ENCODE measurements at places on chromosomes 11 and 22. TPM values are rescaled to one million over a fixed set of nuclear protein-coding genes. Genes with fewer than 3 reads are reported as not detected.

- DNase-seq, result no peak
Observed at GRCh38 chr11:116445108-116446047, 327.4 kb downstream of the BUD13 start.

GRCh38 chr11:113833151-113833550 is 42.2 kb downstream of the USP28 start:
- no peak for DNase-seq

DNA sequence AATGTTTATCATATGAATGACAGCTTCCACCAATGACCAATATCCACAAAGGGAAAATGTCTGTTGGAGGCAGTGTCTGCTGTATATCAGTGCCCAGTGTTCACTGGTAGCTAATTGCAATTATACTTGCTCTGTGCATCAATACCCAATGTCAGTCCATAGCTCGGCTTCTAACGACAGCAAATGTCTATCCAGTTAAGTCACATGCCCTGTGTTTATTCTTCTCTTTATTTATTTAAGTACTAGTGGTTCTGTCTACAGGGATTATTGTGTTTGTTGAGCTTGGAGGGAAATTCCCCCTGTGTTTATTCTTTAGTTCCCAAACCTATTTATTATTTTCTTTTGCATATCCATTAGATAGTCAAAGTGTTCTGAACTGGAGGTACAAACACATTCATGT is 18.6 kb downstream of the TSKU start:
- DNase-seq, result no peak

- no peak for DNase-seq
Observed at GRCh38 chr11:14676068-14676467, 32.5 kb downstream of the PDE3B start.

DNA sequence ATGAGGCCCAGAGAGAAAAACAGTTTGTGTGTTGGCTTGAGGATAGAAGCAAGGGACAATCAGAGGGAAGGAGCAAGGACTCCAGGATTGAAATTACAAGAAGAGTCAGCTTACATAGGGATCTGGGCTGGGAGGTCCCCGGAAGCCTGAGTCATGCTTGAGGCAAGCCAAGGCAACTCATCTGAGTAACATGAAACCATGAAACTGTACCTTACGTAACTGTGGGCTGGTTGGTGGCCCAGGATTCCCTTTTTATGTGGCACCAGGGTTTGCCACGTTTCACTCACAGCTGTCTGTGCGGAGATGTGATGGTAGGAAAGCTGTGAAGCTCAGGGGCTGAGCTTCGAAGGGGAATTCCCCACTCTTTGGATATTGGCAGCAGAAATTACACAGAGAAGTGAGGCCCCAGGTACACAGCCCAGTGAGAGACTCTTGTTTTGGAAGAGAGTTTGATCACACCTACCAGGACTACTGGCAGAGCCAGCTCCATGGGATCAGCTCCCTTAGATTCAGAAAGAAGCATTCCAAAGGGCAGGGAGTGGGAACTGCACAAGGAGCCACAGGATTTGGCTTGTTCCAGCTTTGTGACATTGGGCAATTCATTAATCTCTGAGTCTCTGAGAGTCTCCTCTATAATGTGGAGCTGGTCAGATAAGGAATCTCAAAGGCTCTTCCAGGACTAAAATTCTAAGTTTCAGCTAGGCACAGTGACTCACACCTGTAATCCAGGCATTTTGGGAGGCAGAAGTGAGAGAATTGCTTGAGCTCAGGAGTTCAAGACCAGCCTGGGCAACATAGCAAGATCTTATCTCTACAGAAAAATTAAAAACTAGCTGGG is 7.8 kb downstream of the SLC5A1 start:
- DNase-seq, result peak; percentile 35

The SPTBN2 gene
- 0.82 TPM for total RNA-seq

GRCh38 chr22:38830026-38830844 is 13.6 kb downstream of the NPTXR start:
- no peak for DNase-seq

The BIRC3 gene
- 92.4 TPM for total RNA-seq

The LRP4 gene
- 0.13 TPM for total RNA-seq

GRCh38 chr11:94767701-94768601 is at the start of gene AMOTL1:
Gene AMOTL1 (plus strand): TSS chr11:94768356. CDS start chr11:94768512, 156 bp downstream.
- DNase-seq, result no peak

The RBFOX2 gene
- 6.5 TPM for total RNA-seq

The LIF gene
- total RNA-seq, result 226 TPM

DNA sequence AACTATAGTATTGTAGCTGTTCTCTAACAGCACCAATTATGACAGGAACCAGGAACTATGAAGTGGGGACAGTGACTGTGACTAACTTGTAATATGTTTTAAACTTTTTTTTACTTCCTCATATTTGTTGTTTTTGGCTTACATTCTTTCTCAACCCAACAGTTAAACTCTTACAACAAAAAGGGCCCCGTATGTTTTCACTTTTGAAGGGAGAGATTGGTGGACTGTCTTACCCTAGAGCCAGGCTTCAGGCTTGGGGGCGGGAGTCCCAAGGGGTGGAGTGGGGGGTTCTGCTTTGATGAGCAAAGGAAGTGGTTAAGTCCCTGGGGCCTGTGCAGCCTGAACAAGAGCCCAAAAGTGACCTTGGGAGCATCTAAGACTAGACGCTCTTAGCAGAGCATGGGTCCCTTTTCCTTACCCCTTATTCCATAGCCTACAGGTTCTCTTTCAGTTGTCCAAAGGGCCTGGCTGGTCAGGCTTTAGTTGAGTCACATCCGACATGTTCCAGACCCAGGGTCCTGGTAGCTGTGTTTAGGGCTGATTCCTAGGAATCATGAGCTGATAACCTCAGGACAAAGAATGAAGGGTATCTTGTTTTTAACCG is 38.8 kb downstream of the STIM1 start:
- DNase-seq, result no peak

- no peak for DNase-seq
Observed at GRCh38 chr11:18294862-18295261, 27.1 kb downstream of the HPS5 start.

DNA sequence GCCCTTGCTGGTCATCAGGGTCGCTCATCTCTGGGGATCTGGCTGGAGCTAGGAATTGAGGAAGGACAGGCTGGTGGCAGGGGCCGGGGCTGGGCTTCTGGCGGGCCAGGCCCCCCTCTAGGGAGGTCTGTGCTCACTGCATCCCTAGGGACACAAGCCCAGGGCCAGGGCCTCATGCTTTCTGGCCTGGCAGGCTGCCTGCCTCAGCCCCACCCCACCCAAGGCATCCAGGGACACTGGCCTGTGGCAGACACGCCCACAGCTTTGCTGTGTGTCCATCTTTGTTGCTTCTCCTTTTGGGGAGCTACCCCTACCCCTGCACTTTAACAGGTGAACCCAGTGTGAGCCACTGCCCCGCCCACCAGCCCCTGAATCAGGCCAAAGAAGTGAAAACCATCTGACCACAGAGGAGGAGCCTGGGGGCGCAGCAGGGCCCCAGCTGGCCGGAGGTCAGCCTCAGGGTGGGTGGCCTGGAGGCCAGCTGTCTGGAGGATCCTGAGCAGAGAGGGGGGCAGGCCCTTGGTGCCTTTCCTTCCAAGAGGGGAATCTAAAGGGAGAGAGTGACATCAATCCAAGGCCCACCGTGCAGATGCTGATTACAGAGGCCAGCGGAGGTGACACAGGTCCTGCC is 26.8 kb upstream of the CELSR1 start:
- no peak for DNase-seq

The PLEKHB1 gene
- total RNA-seq, result 3.1 TPM

The RASGRP2 gene
- 2.6 TPM for total RNA-seq

The OR56B1 gene
- not detected for total RNA-seq

DNA sequence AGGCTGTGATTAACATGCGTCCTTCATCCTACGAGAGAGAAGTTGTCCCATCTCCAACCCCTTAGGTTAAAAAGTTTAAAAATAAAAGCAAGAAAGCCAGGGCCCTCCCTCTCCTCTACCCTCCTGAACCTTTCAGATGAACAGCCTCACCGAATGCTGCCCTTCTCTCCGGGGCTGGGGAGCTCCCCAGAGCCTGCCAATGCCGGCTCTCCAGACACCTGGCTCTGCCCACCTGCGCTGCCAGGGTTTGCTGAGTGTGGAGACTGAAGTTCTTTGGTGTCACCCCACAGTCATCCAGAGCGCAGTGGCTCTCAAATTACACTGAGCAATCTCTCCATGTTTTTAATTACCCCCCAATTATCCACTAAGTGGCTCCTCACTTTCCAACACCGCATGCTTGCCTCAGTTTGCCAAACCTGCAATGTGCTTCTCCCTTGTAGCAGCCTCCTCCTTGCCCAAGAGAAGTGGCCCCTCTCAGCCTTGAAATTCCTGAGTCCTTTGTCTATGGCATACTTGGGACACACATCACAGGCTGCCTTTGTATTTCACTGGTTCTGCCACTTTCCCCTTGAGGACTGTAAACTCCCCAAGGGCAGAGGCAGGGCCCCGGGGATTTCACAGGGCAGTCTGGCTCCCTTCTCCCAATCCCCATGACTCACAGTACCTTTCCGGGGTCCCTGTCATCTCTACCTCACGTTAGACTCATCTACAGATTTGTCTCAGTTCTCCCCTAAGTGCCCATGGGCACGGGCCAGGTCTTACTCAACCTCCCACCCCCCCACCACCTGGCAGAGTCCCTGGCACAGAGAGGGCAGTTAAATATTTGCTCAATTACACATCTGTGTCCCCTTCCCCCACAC is 2.0 kb downstream of the MYH9 start:
- peak; percentile 76 for DNase-seq

DNA sequence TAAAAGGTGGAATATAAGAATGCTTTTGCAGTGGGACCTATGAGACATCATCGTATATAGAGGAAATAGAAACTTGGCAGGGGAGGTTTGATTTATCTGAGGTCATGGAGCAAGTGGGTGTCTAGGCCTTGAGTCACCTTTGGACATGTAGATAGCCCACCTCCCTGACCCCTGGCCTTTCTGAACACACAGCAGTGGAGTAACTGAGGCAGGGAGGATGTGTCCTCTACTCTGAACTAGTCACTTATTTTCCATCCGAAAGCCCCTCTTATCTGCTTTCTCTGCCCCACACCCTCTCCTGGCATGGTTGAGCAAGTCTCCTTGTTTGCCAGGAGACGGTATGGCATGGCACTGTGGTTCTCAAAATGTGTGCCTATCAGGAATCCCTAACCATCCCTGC is 7.9 kb downstream of the CD82 start:
- no peak for DNase-seq

The ST14 gene
- 0.30 TPM for total RNA-seq

GRCh38 chr22:42033263-42034181 is 34.9 kb downstream of the WBP2NL start:
- DNase-seq, result no peak

The KLHL35 gene
- 0.98 TPM for total RNA-seq

The KRTAP5-9 gene
- not detected for total RNA-seq

DNA sequence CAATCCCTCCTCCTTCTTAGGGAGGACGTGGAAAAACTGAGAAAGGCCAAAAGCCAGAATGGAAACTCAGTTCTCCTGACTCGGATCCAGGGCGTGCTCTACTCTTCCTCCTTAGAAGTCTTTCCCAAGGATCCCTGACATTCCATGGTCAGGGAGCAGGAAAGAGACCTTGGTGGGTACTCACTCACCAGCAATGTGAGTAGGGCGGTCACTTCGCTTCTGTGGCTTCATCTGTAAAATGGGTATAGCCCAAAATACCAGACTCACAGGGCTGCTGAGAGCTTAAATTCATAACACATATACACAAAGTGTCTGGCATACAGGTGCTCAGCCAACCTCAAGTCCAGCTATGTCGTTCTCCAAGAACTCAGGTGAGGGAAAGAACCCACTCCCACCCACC is 629 bp upstream of the KCTD17 start:
- no peak for DNase-seq

DNA sequence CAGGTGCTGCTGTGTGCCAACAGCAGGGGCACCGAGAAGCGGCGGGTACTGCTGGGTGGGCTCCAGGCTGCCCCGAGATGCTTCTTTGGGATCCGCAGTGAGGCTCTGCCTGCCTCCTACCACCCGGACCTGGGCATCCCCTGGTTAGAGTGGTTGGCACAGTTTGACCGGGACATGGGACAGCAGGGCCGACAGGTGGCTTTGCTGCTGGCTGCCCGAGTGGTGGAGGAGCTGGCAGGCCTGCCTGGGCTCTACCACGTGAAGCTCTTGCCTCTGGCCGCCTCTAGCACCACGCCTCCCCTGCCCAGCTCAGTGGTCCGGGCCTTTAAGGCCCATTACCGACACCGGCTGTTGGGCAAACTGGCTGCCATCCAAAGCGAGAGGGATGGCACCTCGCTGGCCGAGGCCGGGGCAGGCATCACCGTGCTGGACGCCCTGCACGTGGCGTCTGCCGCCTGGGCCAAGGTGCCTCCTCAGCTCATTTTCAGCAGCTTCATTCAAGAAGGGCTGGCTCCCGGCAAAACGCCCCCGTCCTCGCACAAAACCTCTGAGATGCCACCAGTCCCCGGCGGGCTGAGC is 1.9 kb downstream of the TIGD3 start:
- DNase-seq, result no peak

The HTR3A gene
- total RNA-seq, result not detected

The TYMP gene
- 66.1 TPM for total RNA-seq

The SLC22A25 gene
- total RNA-seq, result not detected

DNA sequence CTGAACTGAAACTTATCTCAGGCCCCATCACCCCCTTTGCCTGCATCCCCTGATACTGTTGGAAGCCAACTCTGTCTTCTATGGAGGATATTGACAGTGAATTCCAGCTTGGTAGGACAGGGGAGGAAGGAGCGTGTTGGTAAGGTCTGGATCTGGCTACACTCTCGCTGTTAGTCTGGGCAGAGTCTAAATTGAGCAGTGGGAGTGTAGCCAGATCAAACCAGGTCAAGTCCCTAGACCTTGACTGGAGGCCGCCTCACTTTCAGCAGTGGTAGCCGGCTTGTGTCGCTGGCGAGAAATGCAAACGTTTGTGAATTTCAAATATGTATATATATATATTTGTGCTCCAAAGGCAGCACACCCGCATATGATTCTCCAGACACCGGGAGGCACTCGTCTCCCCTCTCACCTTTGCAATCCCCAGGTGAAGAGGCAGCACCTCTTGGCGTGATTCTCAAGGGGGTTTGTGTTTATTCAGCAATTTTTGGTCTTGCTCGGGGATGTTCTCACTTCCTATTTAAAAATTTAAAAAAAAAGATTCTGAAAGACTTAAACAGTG is 26.7 kb downstream of the DHCR7 start:
- DNase-seq, result no peak

The ATG16L2 gene
- total RNA-seq, result 26.0 TPM

The OR10D3 gene
- not detected for total RNA-seq

DNA sequence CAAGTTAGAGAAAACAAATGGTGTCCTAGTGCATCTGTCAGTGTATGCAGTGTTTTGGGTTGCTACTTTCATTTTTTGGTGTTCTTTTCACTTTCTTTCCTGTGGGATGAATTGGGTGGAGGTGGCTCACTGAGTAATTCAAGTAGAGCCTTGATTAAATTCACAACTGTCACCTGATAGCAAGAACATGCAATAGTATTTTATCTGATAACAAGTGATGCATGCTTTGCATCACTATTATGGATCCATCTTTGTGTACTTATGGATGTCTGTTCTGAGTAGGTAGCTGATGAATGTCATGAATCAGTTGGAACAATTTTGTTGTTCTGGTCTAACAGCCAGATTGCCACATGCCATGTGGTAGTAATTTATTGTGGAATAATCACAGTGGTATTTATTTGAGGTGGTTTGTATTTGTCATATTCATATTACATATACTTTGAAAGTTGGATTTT is 87.5 kb downstream of the DDX10 start:
- no peak for DNase-seq

The USH1C gene
- not detected for total RNA-seq

GRCh38 chr11:93843906-93844305 is 6.5 kb downstream of the VSTM5 start:
- DNase-seq, result no peak

Measured in activated T-cell treated with anti-CD3 and anti-CD28 coated beads, Interleukin-2, amount 50 U/mL, for 4 hours (primary cell).